ENCODE measurements at places on chromosomes 16 and 17.

- DNase-seq: no peak
These were observed 70.3 kb downstream of the IRX3 start for GRCh38 chr16:54216268-54216667.

GRCh38 chr17:78048346-78049292, 79.9 kb downstream of the TMC6 start:
- DNase-seq: no peak

DNA sequence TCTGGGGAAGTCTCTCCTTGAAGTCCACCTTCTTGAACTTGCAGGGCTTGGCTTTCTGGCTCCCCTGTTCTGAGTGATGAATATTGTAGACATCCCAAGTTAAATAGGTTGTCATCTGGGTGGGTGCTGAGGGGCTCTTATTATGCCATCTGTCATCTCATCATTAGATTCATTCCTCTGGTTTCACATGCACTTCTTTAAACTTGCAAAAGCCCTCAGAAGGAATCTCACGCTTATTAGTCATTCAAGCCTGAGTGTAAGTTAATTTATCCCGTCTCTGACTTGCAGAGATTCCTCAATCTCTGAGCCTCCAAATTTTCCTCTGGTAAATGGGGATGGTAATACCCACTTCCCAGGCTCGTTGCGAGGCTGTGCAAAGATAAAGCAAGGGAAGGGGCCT, 5.7 kb downstream of the MGAT5B start:
- DNase-seq: no peak

DNA sequence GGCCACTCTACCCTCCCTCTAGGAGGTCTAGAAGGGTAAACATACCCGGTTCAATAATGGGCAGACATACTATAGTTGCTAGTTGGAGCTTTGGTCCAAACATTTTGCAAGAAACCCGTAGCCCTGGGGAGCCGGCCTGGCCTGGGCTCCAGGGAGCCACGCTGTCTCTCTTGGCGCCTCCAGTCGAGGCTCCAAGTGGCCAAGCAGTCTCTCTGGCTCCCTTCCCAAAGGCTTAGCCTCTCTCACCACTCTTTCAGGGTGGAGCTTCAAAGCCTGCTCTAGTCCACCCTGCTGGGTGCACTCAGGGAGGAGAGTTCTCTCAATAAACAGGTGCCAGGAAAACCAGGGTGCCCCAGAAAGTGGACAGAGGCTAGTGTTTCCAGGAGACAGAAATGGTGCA, 32.2 kb downstream of the RCVRN start:
- no peak for DNase-seq

- DNase-seq: peak; percentile 83
These were observed 5.2 kb downstream of the ARSG start for GRCh38 chr17:68296217-68297191.

DNA sequence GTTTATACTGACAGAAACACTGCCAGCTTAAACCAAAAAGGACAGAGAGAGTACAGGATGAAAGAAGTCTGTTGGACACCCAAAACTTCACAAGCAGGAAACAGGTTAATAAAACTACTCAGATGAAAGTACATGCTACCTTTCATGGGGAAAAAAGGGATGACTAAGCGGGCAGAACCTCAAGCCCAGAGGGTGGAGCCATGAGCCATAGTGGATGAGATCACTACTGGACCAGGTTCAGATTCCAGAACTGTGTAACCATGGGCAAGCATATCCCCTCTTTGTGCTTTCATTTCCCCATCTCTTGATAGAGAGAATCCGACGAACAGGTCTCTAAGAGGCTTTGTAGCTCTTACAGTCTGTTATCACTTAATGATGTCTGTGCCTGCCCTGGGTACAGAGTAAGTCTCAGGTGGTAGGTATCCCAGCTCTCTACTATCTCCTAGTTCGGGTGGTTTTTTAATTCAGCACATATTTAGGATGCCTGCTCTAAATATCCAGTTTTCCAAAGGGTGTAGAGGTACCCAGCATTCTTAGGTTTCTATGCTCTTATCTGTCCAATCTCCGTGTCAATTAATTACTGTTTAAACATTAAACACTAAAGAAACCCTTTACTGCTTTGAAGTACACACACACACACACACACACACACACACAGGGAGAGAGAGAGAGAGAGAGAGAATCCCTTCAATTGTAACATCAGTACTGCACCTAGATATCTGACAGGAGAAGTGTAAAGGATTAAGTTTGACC, 206.7 kb downstream of the ZNF423 start:
- no peak for DNase-seq

- no peak for DNase-seq
These were observed 13.2 kb upstream of the TMEM132E start for GRCh38 chr17:34566201-34566600.

GRCh38 chr16:75203667-75204409, 3.1 kb downstream of the CTRB2 start:
- no peak for DNase-seq

- no peak for DNase-seq
These were observed 6.3 kb downstream of the SAP30BP start for GRCh38 chr17:75673487-75673886.

GRCh38 chr17:68325961-68326360, 34.7 kb downstream of the ARSG start:
- DNase-seq: no peak

DNA sequence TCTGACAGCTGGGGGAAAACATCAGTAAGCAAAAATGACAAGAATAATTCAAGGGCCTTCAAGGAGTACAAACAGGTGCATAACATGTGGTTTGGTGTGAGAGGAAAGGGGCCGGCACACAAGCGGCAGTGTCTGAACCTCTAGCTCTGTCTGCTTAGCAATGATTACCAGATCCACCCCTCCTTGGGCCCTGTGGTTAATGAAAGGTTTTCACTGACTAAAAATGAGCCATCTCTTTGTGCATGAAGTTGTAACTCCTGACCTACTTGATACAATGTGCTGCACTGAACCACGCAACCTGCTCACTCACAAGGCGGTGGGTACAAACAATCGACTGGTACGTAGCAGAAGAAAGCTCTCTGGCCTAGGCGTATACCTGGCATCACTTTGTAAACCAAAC, 15.1 kb downstream of the FAM117A start:
- DNase-seq: peak; percentile 82

DNA sequence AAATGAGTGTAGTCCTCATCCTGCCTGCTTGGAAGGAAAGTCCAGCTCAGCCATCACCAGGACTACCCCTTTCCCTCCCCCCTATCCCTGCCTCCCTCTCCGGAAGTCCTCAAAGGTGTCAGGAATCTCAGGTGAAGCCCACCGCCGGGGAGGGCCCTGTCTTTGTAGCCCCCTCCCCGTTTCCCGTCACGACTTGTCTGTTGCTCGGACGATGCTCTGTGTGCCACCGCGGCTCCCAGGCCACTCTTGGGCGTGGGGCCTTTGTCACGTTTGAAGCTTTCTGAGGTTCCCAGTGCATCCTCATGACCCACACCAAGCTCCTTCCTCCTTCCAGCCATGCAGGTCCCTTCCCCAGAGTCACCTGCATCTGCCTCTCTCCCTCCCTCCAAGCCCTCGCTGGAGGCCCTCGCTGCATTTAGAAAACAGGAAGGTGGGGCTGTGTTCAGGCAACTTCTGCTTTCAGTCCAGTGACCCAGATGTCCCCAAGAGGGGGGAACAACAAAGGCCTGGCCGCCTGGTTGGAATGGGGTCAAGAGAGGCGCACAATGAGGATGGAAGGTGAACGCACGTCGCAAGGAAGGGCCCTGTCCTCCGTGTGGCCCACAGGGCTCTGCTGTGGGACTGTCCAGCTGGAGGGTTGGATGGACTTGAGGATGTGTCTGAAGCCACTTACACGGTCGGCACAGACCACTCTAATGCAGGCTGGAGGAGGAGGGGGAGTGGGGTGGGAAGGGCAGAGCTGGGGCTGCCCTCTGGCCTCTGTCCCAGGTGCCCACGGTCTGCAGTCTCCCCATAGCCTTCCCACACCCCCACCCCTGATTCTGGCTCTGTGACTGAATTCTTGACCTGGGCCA, 59.9 kb downstream of the OR1D5 start:
- no peak for DNase-seq

DNA sequence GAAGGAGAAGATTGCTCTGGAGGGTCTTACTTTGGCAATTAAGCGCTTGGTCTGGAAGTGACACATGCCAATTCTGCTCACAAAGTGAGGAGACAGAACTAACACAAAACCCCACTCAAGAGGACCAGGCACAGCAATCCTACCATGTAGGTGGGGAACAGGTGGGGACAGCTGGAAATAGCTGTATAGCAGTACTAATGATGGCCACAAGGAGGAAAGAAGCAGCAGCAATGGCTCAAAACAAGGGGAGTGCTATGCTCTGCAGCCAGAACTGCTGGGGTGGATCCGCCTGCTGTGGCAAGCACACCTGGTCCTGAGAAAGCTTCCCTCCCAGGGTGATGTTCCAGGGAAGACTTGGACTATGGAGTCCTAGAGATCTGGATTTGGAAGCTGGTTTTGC, 17.0 kb upstream of the TMEM132E start:
- DNase-seq: peak; percentile 8

- no peak for DNase-seq
These were observed 2.4 kb upstream of the ZNF18 start for GRCh38 chr17:11999696-12000095.

GRCh38 chr16:82995286-82995923, 368.6 kb downstream of the CDH13 start:
- DNase-seq: no peak

DNA sequence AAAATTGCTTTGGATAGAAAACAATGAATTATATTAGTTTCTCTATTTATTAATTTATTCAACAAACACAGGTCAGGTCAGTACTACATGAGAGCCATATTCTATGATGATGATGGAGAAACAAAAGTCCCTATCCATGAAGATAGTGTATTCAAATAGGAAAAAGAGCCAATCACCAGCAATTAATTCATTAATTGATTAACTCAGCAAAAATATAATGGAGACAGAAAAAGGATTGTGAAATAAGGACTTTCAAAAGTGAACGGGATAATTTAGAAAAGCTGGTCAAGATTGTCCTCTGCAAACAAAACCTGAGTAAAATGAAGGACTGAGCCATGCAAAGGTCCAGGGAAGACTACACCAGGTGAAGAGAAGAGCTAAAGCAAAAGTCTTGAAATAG, 1517.7 kb upstream of the CDH8 start:
- no peak for DNase-seq

DNA sequence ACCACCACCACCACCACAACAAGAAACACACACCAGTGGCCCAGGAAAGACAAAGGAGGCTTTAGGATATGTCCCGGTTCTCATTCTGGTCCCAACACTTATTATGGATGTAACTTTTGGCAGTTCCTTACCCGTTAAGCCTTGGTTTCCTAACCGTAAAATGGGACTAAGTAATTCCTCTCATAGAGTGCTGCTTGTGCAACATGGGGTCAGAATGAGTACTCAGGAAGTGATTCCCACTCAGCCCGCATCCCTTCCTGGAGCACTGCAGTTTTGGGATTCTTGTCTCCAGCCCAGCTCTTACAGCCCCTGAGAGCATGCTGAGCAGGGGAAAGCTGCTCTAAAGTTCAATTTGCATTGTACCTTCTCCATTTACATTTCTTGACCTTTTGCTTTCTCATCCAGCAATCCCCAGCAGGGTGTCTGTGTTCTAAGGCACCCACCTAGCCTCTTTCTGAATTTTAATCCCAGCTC, 262.6 kb downstream of the PRKCA start:
- DNase-seq: no peak

DNA sequence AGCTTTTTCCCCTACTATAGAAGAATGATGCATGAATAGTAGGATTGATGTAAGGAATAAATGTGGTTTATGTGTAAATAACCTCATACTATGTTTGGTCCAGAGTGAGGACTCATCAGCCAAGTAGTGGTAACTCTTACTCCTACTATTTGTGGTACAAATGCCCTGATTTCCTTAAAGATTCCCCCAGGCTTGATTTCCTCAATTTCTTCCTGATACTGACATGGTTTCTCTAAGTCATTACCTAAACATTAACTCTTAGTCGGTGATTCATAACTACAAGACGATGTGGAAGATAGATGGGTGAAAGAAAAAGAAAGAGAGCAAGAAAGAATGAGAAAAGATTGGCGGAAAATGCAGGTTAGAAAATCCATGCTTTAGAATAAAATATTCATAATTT, 17.2 kb upstream of the MYOCD start:
- DNase-seq: no peak

GRCh38 chr17:76506408-76507345, 5.5 kb upstream of the RHBDF2 start:
- DNase-seq: peak; percentile 86

DNA sequence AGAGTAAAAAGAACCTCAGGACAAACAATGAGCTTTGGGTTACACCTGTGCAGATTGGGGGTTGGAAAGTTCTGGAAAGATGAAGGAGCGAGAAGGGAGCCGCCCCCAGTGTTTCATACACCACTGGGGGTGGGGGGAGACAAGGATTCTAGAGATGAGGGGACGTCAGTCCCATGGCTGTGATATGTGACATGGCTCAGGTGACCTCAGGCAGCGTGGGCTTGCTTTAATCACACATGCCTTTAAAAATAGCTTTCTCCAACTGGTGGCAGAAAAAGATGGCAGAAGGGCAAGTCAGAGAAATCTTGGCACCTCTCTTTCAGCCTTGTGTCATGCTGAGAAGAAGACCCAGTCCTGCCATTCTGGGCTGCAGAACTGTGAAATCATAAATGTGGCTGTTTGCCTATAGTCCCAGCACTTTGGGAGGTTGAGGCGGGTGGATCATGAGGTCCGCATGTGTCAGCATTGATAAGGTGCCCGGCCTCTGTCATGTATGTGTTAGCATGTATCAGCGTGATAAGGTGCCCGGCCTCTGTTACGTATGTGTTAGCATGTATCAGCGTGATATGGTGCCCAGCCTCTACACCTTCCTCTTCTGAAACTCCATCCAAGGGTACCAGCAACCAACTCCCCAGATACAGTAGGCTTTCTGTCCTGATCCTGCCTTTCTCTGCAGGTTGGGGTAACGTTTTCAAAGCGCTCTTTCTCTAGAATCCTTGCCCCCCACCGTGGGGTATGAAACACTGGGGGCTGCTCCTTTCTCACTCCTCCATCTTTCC, 25.0 kb downstream of the WIPI1 start:
- DNase-seq: no peak

DNA sequence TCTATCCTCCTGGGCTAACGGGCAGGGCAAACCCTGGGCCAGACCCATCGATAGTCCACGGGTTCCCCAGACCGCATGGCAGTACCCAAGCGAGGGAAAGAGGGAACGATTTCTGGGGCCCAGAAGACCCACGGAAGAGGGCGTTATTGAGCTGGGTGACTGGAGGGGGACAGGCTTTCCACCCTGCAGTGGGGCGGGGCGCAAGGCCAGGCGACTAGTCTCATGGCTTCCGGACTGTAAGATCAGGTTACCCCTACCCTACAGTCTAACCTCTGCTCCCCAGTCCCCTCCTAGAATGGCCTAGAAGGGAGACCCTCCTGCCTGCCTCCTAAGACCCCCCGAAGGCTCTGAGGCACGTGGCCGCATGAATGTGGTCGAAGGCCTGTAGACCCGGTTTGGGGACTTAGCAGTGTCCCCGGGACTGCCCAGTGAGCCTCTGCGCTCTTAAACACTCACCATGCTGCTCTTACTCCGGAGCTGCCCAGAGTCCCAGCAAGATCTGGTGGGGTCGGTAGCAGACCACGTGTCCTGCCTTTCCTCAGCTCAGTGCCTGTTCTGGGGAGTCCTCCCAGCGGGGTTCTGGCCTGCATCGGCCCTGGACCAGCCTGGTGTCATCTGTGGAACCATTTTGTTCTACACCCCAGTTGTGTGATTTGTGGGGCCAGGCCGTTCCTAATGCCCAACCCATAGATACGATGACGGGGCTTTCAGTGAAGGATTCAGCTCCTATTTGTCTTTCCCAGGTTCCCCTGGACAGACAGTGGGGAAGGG, 13.2 kb upstream of the AURKB start:
- peak; percentile 72 for DNase-seq

GRCh38 chr16:83308414-83308813, 499.4 kb upstream of the HSBP1 start:
- no peak for DNase-seq

GRCh38 chr16:23434380-23434779, 18.6 kb downstream of the COG7 start:
- peak; percentile 24 for DNase-seq
